ENCODE measurements at places on chromosomes 2 and 18.

DNA sequence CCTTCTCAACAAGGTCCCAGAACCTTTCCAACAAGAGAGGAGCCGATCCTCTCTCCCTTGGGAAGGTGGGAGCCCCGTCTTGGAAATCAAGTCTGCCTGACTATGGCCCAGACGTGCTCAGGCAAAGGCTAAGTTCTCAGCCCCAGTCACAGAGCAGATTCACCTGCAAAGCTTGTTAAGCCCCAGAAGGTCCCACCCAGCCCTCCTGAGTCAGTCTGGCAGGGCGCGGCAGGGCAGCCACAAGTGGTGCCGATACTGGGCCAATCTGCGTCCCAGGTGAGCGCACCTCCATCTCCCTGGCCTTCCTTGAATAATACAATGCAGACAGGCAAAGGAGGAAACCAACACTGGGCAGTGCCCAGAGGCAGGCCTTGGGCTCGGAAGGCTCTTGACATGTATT, 15.0 kb downstream of the CRACDL start:
- H3K27ac ChIP-seq: no peak overlapping the region
- DNase-seq: no peak
- H3K27me3 ChIP-seq: peaks cover 61% of the 10 kb centered on the region
- no peak overlapping the region for H3K4me3 ChIP-seq
- H3K4me1 ChIP-seq: no peaks in the 10 kb centered on the region
- H3K36me3 ChIP-seq: no peaks in the 10 kb centered on the region

DNA sequence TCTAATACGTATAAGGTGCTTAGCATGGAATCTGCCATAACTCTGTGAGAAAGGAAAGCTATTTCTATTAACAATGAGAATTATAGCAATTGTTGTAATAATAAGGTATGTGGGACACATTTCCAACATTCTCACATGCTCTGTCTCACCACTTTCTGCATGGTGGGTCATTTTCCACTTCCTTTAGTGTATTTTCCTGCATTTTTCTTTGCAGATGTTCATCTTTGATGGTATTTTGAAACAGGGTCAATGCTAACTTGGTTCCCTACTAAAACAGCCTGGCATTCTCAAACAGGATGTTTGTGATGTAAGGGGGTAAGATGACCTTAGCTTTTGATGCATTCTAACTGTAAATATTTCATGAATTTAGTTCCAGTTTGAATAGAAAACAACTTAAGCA, 54.7 kb downstream of the MYO1B start:
- no peak overlapping the region for H3K4me3 ChIP-seq
- no peak overlapping the region for H3K27ac ChIP-seq
- no peaks in the 10 kb centered on the region for H3K4me1 ChIP-seq
- no peak for DNase-seq
- no peaks in the 10 kb centered on the region for H3K36me3 ChIP-seq
- H3K27me3 ChIP-seq: peaks cover 18% of the 10 kb centered on the region

GRCh38 chr2:74850496-74851190, 16.7 kb downstream of the HK2 start:
- no peaks in the 10 kb centered on the region for H3K27me3 ChIP-seq
- H3K36me3 ChIP-seq: no peaks in the 10 kb centered on the region
- H3K4me1 ChIP-seq: peaks cover 26% of the 10 kb centered on the region
- peak overlapping the region; percentile 90 for H3K27ac ChIP-seq
- DNase-seq: no peak

- H3K36me3 ChIP-seq: peaks cover 10% of the 10 kb centered on the region
- no peak for DNase-seq
- no peak overlapping the region for H3K27ac ChIP-seq
- H3K4me1 ChIP-seq: no peaks in the 10 kb centered on the region
Measured at GRCh38 chr2:170084820-170085491, 93.0 kb upstream of the MYO3B start.

DNA sequence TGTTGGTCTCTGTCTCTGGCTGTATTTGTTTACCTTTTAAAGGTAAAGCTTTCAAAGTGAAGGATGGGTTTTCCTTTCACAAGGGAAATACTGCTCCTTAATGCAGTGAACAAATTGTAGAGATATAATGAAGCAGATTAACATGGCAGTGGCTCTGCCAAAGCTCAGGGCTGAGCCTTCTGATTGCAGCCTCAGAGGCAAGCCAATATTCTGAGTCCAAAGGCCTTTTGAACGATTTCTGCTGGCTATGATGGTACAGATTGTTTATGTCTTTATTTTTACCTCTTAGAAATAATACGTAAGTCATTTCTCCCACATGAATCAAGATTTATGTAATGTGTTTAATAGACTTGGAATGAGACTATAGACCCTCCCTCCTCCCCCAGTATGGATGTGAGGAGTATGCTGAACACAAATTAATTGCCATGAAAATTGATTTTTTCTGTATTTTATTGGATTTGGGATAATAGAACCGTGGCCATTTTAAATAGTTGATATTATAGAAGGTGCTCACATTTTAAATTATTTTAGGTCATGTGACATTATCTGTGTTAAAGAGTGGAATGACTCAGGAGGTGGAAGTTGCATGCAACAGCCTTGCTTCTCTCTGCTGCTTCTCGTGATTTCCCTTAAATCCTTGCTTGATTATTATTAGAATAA, 772 bp downstream of the SCN2A start:
- no peaks in the 10 kb centered on the region for H3K27me3 ChIP-seq
- H3K27ac ChIP-seq: no peak overlapping the region
- H3K4me1 ChIP-seq: no peaks in the 10 kb centered on the region
- peaks cover 1% of the 10 kb centered on the region for H3K36me3 ChIP-seq
- no peak for DNase-seq

DNA sequence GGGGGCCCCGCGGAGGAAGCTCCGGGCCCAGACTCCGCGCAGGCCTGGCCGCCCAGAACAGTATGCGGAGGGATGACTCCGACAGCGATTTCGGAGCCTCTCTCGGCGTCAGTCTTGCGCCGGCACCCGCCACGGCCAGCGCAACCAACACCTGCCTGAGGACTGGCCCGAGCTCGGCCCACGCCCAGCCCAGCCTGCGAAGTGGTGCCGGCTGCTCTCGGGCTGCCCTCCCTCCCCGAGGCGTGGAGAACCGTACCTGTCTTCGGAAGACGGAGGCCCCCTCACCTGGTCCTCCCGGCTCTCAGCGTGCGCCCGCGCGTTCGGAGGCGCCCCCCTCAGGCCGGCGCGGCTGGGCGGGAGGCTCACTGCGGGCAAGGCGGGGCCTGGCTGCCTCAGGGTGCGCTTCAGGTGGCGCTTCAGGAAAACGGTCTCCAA, at the start of gene M1AP:
M1AP (minus strand) TSS at position 322 of the 435 bp plus-strand sequence. CDS start 8,055 bp downstream, outside the sequence.
- no peak for DNase-seq
- no peak within 1 kb of the TSS for H3K4me3 ChIP-seq
- H3K4me1 ChIP-seq: no peaks in the 10 kb centered on the region
- H3K27me3 ChIP-seq: peaks cover 33% of the 10 kb centered on the region

DNA sequence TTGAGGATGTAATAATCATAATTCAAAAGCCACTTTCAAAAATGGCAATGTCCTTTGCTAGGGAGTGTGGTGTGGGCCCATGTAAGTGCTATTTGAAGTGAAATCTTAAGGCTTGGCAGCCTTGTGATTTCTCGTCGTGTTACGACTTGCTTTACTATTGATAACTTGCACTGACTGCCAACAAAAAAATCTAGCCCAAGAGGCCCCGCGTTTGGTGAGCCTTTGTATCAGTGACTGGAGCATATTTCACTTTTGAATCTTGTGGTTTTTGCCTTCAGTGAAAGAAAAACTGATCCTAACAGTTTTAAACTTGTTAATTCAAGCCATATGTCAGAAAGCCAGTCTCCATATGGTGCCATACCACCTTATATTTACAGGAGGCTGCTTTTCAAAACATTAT, 248.0 kb downstream of the TMEM182 start:
- no peak for DNase-seq
- no peaks in the 10 kb centered on the region for H3K4me1 ChIP-seq
- no peak overlapping the region for H3K27ac ChIP-seq
- no peak overlapping the region for H3K4me3 ChIP-seq
- H3K36me3 ChIP-seq: peaks cover 1% of the 10 kb centered on the region

- H3K36me3 ChIP-seq: no peaks in the 10 kb centered on the region
- DNase-seq: no peak
- H3K27ac ChIP-seq: no peak overlapping the region
- H3K27me3 ChIP-seq: peaks cover 24% of the 10 kb centered on the region
- peaks cover 4% of the 10 kb centered on the region for H3K4me1 ChIP-seq
- H3K4me3 ChIP-seq: no peak overlapping the region
Measured at GRCh38 chr2:102190430-102191107, 3.7 kb downstream of the IL1RL2 start.

DNA sequence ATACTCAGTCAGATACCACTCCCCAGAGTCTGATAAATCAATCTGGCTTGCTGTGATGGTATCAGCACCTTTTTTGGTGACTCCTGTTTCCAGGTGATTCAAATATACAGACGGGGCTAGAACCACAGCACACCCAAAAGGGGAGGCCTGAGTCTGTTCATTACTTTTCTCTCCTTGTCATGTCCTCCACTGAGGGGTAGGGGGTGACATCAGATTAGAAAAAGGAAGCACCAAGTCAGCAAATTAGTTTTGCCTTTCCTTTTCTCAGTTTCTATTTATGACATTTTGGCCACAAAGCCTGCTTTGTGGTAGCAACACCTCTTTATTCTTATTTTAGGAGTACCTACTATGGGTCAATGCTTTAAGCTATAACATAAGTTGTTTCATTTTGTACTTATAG, 127.4 kb downstream of the CCDC102B start:
- DNase-seq: no peak
- H3K4me1 ChIP-seq: no peaks in the 10 kb centered on the region
- H3K4me3 ChIP-seq: no peak overlapping the region
- H3K27ac ChIP-seq: no peak overlapping the region

DNA sequence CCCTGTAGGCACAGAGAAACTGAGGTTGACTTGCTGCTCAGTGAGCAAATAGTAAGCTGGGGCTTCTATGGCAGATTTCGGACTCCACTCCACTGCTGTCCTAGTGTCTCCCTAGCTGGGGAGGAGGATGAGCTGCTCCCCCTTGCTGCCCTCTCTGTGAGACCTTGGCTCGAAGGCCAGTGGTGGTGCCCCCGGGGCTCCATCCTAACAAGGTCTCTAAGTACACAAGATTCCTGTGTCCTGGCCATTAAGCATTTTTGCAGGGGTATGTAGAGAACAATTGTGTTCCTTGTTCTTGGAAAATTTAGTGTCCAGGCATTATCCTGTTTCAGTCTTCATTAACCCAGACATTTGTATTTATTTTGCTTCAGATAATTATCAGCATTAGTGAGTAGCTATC, 21.3 kb upstream of the BCL2L11 start:
- no peak overlapping the region for H3K4me3 ChIP-seq
- no peak overlapping the region for H3K27ac ChIP-seq
- DNase-seq: no peak

- no peaks in the 10 kb centered on the region for H3K36me3 ChIP-seq
- no peak for DNase-seq
Measured at GRCh38 chr2:171141320-171141719, 19.4 kb downstream of the TLK1 start.

DNA sequence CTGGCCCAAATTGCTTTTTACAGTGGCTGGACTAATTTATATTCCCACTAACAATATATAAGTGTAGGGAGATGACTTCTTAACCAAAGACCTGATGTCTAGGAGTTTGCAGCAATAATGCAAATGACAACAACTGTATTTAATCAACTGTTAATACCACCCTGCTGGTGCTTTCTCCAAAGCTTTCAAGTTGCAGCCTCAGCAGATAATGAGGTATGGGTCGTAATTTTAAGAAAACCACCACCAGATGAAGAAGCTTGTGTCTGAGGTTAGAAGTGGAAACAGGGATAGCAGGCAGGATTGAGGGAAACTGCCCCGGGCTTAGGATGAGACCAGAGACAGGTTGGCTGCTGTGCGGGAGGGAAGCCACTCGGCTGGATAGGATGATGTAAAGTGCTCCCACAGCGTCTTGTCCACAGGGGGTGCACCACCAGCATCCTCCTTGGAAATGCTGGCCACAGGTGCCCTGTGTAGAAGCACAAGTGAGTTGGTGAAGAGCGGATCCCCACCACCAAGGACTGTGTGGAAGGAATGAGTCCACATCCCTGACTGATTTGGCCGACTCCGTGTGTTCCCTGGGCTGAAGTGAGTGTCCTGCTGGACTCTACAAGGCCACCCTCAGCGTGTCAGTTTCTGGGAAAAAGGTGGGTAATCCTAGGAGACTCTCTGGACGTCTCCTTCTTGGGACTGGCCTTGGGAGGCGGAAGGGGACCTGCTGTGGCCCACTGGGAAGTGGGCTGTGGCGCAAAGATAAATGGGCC, 76.1 kb upstream of the SMAD2 start:
- no peak for DNase-seq
- peak overlapping the region; percentile 54 for H3K4me3 ChIP-seq

DNA sequence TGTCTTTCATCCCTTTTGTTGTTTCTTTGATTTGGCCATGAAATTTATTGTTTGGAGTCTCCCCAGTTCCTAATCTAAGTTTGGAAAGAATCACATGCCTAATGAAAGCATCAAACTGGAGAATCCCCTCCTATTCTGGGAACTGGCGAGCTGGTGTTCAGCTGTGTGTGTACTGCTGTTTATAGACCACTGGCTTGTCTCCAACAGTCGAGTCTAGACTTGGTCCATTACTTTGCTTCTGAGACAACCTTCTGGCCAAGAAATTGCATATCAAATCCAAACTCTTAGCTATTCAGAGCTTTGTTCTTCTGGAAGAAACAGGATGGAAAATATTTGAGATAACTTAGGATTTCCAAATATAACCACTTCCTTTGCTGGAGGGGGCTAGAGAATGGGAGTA, 111.5 kb upstream of the THSD7B start:
- no peak overlapping the region for H3K4me3 ChIP-seq
- H3K27me3 ChIP-seq: peaks cover 21% of the 10 kb centered on the region
- H3K27ac ChIP-seq: no peak overlapping the region
- no peaks in the 10 kb centered on the region for H3K4me1 ChIP-seq
- no peak for DNase-seq

GRCh38 chr2:212863185-212863588, 288.2 kb downstream of the IKZF2 start:
- no peak overlapping the region for H3K4me3 ChIP-seq
- no peak overlapping the region for H3K27ac ChIP-seq
- H3K27me3 ChIP-seq: no peaks in the 10 kb centered on the region
- H3K36me3 ChIP-seq: no peaks in the 10 kb centered on the region

DNA sequence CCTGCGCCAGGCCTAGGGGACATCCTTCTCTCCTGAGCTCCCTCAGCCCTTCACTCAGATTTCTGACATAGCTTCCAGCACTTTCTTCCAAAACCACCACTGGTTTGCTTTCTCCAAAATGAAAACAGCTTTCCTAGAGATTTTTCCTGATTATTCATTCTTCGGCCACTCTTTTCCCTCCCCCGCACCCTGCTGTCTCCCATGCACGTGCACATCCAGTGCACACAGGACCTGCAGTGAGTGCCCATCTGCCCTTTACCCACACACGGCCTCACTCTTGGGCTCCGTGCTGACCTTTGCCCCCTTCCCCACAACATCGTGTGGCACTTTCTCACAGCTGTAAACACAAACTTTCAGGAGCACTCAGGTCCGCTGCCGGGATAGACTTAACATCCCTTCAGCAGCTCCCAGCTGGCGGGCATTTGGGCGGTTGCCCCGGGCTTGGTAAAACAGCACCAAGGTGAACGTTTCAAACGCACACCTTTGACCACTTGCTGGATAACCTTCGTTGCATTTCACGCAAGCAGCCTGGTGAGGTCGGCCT, 25.8 kb downstream of the KIF1A start:
- H3K4me3 ChIP-seq: no peak overlapping the region
- H3K36me3 ChIP-seq: no peaks in the 10 kb centered on the region
- no peak overlapping the region for H3K27ac ChIP-seq
- H3K4me1 ChIP-seq: no peaks in the 10 kb centered on the region

- H3K4me1 ChIP-seq: no peaks in the 10 kb centered on the region
- H3K36me3 ChIP-seq: no peaks in the 10 kb centered on the region
- H3K4me3 ChIP-seq: no peak overlapping the region
Measured at GRCh38 chr2:14700753-14701152, 68.2 kb downstream of the LRATD1 start.

- H3K4me1 ChIP-seq: peaks cover 44% of the 10 kb centered on the region
- no peak overlapping the region for H3K4me3 ChIP-seq
- no peak for DNase-seq
- H3K27me3 ChIP-seq: peaks cover 7% of the 10 kb centered on the region
- H3K36me3 ChIP-seq: peaks cover 4% of the 10 kb centered on the region
- no peak overlapping the region for H3K27ac ChIP-seq
Measured at GRCh38 chr2:58239243-58239925, 1.7 kb downstream of the FANCL start.

Data from central memory CD8-positive, alpha-beta T cell (primary cell).